ENCODE measurements at places on chromosomes 2 and 18. TPM values are rescaled to one million over a fixed set of nuclear protein-coding genes. Genes with fewer than 3 reads are reported as not detected.

DNA sequence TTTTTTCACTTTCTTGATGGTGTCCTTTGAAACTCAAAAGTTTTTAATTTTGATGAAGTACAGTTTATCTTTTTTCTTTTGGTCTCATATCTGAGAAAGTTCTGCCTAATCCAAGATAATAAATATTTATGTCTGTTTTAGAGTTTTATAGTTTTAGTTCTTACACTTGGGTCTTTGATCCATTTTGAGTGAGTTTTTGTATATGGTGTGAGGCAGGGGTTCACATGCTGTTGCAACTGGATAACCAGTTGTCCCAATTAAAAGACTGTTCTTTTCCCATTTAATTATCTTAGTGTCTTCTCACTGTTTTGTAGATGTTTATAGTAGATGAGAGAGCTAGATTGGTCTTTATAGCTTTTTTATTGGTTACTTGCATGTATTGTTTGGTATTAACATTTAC, 43.6 kb downstream of the TET3 start:
- no peak overlapping the region for H3K27ac ChIP-seq
- no peak for DNase-seq
- H3K4me1 ChIP-seq = peaks cover 8% of the 10 kb centered on the region
- no peaks in the 10 kb centered on the region for H3K27me3 ChIP-seq
- H3K36me3 ChIP-seq = no peaks in the 10 kb centered on the region

DNA sequence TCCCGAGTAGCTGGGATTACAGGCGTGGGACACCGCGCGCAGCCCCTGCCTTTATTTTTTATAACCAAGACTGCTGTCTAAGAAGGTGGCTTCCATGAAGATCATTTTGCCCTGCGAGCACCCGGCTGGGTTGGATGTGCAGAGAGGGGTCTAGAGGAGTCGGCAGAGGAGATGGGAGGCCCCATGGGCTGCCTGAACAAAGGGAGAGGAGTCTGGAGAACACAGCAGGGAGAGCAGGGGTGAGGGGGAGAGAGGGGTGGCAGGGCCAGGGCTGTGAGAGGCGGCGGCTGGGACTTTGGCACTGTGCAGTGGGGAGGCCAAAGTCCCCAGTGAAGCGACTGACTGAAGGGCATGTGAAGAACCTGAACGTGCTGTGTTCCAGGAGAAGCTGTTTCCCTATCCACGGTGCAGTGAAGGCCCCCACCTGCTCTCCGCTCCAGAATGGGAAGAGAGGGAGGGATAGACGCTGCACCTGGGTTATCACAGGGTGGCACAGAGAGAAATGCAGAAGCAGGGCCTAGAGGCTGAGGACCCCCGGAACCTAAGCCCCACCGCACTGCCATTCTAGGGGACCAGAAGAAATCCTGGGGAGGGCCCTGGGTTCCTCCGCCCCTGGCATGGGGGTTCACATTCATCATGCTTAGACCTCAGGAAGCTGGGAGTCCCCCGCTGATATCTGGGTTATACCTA, 24.8 kb upstream of the FOSL2 start:
- no peaks in the 10 kb centered on the region for H3K4me1 ChIP-seq
- DNase-seq = no peak
- no peak overlapping the region for H3K4me3 ChIP-seq
- no peaks in the 10 kb centered on the region for H3K27me3 ChIP-seq

DNA sequence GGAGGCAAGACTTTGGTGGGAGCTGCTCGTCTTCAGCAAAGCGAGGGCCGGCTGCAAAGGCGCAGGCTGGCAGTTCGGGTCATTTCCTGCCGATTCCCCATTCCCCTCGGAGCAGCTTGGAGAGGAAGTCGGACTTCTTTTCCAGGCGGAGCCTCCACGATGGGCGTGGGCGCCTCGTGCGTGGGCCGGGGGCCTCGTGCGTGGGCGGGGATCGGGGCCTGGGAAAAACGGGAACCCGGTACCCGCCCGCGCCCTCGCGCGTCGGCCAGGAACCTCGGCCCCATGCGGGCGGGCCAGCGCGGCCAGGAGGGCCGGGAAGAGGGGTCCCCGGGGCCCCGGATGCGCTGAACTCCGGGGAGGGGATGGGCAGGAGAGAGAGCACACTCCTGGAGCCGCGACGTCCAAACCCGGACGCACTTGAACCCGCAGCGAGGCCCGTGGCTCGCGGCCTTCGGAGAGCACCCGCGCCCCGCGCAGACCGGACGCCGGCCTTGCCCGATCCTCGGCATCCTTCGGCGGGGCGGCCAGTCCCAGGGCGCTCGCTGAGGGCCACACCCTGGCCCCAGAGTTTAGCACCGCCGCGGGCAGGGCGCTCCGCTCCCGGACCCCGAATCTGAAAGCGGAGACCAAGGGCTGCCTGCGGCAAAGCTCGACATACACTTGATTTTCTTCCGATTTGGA, 368.4 kb downstream of the MTX2 start:
- H3K27ac ChIP-seq = peak overlapping the region; percentile 14
- peaks cover 6% of the 10 kb centered on the region for H3K4me1 ChIP-seq
- peak overlapping the region; percentile 36 for H3K4me3 ChIP-seq
- H3K27me3 ChIP-seq = peaks cover 10% of the 10 kb centered on the region
- no peaks in the 10 kb centered on the region for H3K36me3 ChIP-seq

DNA sequence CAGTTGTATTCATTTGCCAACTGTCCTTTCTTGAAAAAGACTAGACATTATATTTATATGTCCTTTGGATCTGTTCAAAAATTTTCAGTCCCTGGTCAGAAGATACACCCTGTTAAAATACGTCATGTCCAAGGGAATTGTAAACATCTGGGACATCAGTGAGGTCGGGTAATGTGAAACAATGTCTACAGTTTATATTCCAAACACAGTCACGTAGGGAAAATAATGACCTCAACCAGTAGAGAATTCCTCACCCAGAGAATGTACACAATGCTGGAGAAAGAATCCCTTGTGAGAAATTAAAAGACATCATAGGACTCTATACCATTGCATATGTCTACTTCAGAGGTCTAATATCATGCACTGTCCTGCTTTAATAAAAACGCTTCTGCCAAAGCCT, 888.0 kb upstream of the CHAC2 start:
- no peaks in the 10 kb centered on the region for H3K27me3 ChIP-seq
- DNase-seq = no peak
- no peaks in the 10 kb centered on the region for H3K36me3 ChIP-seq

DNA sequence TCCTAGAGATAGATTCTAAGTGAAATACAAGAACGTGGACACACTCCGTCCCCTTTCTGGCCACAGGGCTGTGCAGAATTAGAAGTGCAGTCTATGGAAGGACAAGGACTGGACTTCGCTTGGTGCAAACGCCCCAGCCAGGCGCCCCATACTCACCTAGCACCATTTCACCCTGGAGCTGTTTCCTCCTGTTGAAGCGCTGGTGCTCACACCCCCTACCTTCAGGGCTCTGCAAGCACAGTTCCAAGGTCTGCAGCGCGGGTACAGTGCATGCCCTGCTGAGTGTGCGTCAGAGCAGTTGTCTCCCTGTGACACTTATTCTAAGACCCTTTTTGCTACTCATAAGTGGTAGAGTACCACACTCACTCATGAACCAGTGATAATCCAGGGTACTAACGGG, 3.0 kb downstream of the HPCAL1 start:
- no peaks in the 10 kb centered on the region for H3K36me3 ChIP-seq
- no peak overlapping the region for H3K27ac ChIP-seq
- H3K4me3 ChIP-seq = no peak overlapping the region
- H3K4me1 ChIP-seq = peaks cover 18% of the 10 kb centered on the region
- H3K27me3 ChIP-seq = no peaks in the 10 kb centered on the region
- no peak for DNase-seq

DNA sequence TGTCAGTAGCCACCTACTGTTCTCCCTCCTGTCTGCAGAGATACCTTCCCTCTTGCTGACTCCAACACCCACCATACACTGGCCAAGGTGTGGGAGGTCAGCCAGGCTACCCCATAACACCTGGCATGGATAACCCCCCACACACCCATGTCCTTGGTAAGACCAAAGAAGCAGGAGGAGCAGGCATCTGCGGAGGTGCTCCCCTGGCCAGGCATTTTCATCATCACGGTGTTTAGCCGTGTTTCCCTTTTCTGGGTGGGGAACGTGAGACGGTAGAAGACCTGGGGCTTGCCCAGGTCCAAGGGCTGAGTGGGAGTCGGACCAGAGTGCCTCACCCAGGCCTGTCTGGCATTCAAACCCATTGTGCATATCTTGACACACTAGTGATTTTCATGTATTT, 150.3 kb downstream of the SMAD7 start:
- no peak for DNase-seq
- H3K27me3 ChIP-seq = no peaks in the 10 kb centered on the region
- no peak overlapping the region for H3K4me3 ChIP-seq
- H3K27ac ChIP-seq = peak overlapping the region; percentile 87
- H3K4me1 ChIP-seq = peaks cover 86% of the 10 kb centered on the region
- no peaks in the 10 kb centered on the region for H3K36me3 ChIP-seq

DNA sequence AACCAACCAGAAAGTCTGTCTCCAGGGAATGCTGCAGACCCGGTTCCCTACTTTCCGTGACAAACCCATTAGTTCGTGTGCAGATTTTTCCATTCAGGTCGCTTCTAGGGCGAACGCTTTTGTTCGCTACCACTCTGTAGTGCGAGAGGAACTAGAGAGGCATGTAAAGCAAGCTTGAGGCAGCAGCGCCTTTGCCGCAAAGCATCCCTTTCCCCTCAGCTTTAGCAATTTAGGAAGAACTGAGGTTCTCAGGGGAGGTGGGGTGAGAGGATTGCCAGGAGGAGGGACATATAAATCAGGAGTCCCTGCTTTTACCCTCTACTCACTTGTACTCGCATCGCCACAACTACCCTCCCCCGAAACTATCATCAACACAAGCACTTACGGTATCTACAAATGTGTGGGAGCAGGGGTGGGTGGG, 748 bp upstream of the ZNF804A start:
- peaks cover 11% of the 10 kb centered on the region for H3K4me1 ChIP-seq
- no peaks in the 10 kb centered on the region for H3K27me3 ChIP-seq
- no peaks in the 10 kb centered on the region for H3K36me3 ChIP-seq
- no peak overlapping the region for H3K27ac ChIP-seq

DNA sequence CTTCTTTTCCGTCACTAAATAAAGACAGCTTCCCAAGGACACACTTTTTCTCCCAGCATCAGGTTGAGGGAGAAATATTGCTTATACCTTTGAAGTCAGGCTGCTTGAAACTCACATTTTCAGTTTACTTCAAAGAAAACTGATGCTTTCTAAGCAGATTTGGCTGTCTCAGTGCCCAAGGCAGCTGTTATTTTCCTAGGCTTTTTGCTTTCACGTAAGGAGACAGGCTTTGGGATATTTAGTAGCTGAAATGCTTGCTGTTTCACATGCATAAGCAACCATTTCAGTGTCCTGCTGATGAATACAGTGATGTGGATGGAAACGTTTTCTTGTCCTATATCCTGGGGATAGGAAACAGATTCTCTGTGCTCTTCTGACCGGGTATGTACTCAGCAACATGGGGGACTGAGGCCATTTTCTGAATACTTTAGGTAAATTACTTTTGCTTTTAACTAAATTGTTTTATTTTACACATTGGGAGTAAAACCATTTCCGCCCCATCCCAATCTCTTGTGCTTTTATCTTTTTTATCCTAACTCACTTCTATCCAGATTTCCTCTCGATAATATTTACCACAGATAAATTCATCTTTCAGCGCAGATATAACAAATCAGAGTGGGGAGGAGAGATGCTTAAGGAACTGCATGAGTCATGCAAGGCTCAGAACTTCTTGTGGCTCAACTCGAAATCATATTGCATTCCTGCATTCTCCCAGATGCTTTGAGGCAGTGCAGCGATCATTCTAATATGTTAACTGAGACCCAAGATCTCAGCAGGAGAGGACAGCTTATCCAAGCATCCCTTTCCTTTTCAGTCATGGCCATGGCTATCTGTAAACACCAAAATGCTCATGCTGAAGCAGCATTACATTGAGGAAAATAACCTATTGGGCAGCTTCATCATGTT, 22.2 kb downstream of the GALR1 start:
- DNase-seq = no peak
- no peak overlapping the region for H3K27ac ChIP-seq

GRCh38 chr2:85589181-85589580, 5.0 kb downstream of the VAMP5 start:
- no peak overlapping the region for H3K4me3 ChIP-seq
- DNase-seq = no peak
- peak overlapping the region; percentile 2 for H3K27ac ChIP-seq

GRCh38 chr2:195984923-195985726, 83.5 kb downstream of the DNAH7 start:
- no peaks in the 10 kb centered on the region for H3K27me3 ChIP-seq
- no peak for DNase-seq
- no peak overlapping the region for H3K27ac ChIP-seq

DNA sequence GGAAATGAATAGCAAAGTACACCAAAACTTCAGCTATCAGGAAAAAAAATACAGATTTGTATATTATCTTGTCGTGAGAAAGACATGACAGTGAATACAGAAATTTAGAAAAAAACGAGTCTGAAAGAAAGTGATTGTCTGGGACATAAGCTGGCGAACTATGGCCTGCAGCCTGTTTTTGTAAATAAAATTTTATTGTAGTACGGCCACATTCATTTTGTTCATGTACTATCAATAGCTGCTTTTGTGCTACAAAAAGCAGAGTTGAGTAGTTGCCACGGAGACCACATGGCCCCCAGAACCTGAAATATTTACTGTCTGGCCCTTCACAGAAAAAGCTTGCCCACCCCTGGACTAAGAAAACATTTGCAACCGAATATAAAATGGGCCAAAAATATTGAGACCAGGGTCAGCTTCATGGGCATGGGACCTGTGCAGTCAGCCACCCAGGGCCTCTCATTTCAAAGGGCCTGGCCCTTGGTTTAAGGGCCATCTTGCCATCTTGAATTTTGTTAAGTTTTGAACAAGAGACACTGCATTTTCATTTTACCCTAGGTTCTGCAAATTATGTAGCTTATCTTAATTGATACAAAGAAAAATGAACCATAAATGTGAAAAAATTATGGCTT, 17.9 kb downstream of the ANTXR1 start:
- DNase-seq = no peak
- H3K4me3 ChIP-seq = no peak overlapping the region
- no peaks in the 10 kb centered on the region for H3K36me3 ChIP-seq
- H3K27ac ChIP-seq = no peak overlapping the region
- H3K4me1 ChIP-seq = peaks cover 3% of the 10 kb centered on the region

GRCh38 chr2:233602076-233602475, 15.4 kb upstream of the UGT1A8 start:
- no peaks in the 10 kb centered on the region for H3K4me1 ChIP-seq
- DNase-seq = no peak
- H3K27me3 ChIP-seq = no peaks in the 10 kb centered on the region

The GAL3ST2 gene
- total RNA-seq = not detected

The MYO5B gene
- 78.4 TPM for total RNA-seq

The RAB27B gene
- total RNA-seq = 0.33 TPM

The PIEZO2 gene
- 6.4 TPM for total RNA-seq
